Fibroblast of gingiva (primary cell): ENCODE measurements at places on chromosomes 7 and 10.
A peak's percentile ranks its signal among the peaks of the same experiment; 100 is the strongest.

- peak; percentile 89 for DNase-seq
Observed at GRCh38 chr7:131107337-131108211, 220.1 kb upstream of the MKLN1 start.

DNA sequence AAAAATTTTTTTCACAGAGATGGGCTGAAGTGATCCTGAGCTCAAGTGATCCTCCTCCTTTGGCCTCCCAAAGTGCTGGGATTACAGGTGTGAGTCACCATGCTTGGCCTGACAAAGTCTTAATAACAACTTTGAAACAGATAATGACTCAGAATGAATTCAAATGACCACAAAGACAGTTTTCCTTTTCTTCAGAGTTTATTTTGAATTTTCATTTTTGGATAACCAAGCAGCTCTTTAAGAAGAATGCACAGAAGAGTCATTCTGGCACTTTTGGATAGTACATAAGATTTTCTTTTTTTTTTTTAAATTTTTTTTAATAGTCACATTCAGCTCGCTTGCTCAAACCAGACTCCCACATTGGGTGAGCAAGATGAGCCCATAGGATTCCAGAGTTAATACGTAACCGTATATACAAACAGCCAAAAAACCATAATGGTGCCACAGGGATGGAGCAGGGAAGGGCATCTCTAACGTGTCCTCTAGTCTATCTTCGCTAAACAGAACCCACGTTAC, 43.0 kb upstream of the NMT2 start:
- DNase-seq = peak; percentile 57

DNA sequence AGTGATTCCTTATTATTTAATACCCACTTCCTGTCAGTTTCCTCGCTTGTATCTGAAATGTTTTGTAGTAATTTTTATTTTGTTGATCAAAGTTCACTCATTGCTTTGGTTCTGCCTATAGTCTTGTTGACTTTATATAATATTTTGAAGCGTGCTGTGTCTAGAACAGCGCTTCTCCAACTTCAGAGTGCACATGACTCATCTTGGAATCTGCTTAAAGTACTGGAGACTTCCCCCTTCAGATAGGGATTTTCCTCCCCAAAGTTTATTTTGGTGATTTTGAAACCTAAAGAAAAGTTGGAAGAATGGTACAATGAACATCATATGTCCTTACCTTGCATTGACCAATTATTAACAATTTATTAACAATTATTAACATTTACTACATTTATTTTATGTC, 5.8 kb downstream of the COMTD1 start:
- no peak for DNase-seq

DNA sequence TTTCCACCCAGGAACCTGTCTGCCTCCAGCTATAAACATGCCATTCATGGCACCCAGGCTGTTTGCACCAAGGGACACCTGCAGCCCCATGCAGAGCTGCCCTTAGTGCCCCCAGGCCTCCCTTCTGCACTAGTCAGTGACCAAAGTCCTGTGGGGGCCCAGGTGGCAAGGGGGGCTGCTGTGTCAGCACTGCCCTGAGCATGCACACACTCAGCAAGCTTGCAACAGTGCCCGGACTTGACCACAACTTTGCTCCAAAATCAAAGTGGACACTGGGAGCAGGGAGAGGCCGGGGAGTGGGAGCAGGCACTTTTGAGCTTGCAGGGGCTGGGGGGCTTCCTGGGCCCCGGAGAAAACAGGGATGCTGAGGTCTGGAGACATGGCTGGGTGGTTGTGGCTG, 192.9 kb upstream of the MBL2 start:
- DNase-seq = no peak

- DNase-seq = no peak
Observed at GRCh38 chr7:156935250-156935649, 14.3 kb upstream of the NOM1 start.

- DNase-seq = peak; percentile 73
Observed at GRCh38 chr7:87220026-87220733, 648 bp upstream of the TMEM243 start.

- DNase-seq = peak; percentile 37
Observed at GRCh38 chr10:95430231-95430951, 130.8 kb downstream of the SORBS1 start.

- no peak for DNase-seq
Observed at GRCh38 chr10:102935505-102935904, 17.4 kb downstream of the CNNM2 start.

- no peak for DNase-seq
Observed at GRCh38 chr7:101718363-101719122, 89.4 kb upstream of the MYL10 start.

DNA sequence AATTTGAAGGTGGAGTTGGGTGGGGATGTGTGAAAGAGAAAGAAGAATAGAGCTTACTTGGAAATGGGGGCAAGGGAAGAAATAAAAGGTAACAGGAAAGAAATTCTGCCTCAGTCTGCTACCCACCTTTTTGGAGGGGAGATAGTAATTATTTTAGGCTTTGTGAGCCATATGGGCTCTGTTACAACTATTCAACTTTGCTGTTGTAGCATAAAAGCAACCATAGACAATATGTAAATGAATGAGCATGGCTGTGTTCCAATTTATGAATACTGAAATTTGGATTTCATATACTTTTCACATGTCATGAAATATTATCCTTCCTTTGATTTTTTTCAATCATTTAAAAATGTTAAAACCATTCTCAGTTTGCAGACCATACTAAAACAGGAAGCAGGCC, 176.9 kb downstream of the HPSE2 start:
- no peak for DNase-seq
